ENCODE measurements at places on chromosomes 2 and 18. TPM values are rescaled to one million over a fixed set of nuclear protein-coding genes. Genes with fewer than 3 reads are reported as not detected.

The PLEK gene
- total RNA-seq, result not detected

DNA sequence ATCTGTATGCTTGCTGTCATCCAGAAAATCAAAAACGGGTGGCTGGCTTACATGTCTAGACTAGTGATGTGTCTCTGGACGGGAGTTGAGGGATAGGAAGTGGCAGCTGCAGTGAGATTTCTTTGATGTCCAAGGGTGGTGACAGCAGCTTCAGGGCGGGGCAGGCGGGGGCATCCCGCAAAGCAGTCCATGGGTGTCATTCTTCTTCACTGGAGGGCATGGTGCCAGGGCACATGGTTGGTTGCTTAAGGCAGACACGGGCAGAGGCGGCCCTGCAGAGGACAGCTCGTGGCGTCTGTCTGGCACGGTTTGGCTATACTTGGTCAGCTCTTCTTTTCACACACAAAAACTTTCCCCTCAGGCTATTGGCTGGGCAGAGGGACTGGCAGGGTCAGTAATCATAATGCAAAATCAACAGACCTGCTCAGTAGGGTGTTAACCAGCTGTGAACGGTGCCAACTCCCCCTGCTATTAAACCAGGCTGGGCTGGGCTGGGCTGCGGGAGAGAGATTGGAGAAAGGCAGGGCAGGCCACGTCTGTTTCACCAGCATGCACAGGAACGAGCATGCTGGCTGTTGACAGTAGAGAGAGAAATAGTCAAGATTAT lies 63.7 kb downstream of the COL4A3 start:
- no peak for DNase-seq

DNA sequence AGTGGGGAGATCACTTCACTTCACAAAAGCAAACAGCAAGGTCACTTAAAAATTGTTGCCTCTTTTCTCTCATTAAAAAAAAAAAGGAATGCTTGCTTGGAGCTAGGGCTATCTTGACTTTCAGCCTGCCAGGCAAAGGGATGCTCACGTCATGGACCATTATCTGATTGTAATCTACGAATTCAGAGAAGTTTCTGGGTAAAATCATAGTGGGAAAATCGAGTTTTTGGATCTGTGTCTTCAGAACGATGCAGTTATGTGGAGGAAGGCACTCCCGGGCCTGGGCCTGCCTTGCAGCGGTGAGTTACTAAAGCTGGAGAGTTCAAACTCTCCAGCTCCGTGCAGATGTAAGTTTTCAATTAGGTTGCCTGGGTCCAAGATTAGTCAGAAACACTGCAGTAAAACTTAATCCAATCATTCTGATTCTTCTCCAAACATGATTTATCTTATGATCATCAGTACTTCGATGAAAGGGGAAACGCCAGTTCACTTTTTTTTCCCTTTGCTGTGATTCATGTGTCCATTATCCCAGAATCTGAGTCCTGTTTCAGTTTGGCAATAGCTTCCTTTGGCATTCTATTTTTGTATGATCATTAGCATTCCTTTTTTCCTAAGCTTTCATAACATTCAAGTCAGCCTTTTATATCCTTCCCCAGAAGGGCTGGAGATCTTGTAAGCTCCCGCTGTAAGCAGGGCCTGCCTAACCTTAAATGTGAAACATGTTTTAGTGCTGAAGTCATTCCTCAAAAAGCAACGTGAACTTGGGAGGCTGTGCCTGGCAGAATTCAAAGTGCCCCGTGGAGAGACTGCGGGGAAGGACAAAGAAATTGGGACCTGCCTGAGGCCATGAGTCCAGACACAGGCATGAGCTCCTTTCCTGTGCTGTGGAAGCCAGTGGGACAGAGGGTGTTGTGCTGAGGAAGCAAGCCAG lies 119.3 kb upstream of the TWIST2 start:
- peak; percentile 89 for DNase-seq

DNA sequence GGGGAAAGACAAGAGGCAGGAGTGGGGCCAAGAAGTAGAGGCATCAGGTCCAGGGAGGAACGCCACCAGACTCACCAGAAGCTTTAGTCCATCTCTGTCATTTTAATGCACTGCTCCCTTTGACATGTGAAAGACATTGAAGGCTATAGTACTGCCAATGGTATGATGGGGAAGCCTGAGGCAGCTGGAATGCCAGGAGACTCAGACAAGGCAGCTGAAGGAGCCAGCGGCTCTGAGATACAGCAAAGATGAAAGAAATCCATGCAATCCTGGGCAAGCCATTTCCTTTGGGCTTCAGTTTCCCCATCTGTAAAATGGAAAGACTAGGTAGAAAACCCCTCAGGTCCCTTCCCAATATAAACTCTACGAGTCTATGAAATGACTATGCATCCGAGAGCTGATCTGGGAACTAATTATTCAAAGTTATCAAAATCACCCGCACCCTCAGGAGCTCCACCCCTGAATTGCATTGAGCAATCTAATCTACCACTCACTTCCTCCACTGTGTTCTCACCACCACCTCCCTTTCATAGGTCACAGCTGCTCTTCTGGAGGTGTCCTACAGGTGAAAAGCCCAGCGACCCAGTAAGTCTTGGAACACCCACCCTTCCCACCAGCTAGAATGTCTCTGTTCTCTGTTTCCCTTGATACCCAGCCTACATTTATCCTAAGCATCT lies 3.1 kb downstream of the CXCR2 start:
- DNase-seq, result no peak
